ENCODE measurements at places on chromosomes 1 and 21.

DNA sequence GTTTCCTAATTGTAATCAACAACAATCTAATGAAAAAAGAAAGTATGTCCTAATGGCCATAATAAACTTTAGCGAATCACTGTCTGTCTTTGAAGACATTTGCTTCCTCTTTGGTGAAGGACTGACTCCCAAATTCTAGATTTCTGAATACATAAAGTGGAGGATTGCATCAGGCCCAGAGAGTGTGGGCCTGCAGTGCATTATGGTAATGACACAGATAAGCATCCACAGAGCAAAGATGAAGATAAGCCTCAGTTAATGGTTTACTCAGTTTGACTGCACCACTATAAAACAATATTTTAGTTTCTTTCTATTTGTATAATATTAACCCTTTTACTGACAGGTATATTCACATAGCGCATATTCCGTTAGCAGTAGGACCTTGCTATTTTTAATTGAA is 365.5 kb downstream of the KCTD3 start:
- no peak for DNase-seq

DNA sequence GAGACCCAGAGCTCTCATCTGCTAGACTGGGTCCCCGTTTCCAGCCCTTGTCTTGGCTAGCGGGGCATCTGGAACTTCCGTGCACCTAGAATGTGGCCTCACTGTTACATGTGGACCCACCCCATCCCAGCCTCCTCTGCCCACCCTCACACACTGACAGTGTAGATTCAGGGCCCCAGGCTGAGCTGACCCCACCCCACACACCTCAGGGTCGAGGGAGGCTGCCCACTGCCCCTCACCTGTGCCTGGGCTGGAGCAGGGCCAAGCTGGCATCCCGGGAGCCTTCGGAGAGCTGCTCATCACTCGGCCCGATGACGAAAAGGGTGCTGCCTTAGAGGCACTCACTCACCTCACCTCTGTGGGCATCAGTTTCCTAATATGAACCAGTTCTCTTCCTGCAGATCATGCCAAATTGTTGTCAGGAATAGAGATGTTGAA is 11.1 kb downstream of the ACOT11 start:
- no peak for DNase-seq

DNA sequence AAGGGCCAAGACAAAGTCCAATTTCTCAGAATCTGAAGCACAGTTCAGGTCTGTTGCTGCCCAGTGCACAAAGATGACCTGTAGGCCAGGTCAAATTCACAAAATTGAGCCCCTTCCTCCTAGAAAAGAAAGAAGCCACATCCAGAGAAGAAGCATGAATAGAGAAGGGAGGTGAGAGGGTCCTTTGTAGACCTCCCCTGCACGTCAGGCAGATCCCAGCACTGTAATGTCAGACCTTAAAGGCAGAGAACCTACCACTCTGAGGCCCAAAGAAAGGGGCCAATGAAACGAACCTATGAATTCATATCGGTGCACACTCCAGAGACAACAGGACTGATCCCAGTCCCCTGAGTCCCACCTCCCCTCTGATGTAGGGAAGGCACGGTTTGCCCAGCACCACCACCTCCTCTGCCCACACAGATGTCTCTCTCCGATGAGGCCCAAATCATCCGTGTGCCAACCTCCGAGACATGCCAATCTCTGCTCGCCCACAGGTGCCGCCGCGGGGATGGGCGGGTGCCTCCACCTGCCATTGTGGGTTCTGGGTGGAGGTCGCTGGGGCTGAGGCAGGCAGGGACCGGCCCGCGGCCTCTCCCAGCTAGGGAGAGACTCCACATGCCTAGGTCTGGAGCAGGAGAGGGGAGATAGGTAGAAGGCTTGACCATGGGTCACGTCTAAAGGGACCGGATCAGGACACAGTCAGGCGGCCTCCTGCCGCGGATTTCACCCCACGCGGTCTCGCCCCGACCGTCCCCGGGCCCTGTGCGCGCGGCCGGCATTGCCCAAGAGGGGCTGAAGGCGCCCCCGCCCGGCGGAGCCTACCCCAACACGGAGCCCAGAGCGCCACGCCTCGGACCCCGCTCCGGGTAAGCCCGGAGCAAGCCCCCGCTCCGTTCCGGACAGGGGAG is 42.1 kb downstream of the RRAGC start:
- DNase-seq: no peak

GRCh38 chr1:30856260-30856790 is 52.2 kb downstream of the SDC3 start:
- no peak for DNase-seq

DNA sequence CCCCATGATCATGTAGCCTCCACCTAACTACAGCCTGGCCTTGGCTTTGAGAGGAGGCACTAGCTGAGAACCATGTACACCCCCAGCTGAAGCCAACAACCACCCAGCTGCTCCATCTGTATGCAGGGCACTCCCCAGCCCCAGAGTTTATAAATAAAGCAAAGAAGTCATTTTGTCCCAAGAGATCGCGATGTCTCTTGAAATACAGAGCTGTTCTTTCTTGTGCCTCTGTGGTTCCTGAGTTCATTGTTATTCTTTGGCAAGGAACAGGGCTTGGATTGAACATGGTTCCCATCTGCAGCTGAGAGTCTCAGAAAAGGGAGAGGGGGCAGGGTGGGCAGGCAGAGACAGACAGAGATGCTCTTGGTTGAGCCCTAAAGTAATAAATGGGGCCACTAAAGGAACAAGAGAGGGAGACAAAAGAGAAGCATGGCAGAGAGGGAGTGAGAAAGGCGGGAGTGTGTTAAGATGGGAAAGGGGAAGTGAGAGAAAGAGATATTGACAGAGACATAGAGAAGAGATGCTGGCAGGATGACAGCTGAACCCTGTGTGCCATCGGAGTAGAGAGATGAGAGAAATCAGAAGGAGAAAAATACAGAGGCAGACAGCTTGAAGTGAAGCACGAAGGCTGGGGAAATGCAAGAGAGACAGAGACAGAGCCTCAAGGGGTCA is 63.3 kb downstream of the TNR start:
- no peak for DNase-seq

GRCh38 chr1:64038965-64039364 is 164.5 kb upstream of the UBE2U start:
- DNase-seq: no peak

DNA sequence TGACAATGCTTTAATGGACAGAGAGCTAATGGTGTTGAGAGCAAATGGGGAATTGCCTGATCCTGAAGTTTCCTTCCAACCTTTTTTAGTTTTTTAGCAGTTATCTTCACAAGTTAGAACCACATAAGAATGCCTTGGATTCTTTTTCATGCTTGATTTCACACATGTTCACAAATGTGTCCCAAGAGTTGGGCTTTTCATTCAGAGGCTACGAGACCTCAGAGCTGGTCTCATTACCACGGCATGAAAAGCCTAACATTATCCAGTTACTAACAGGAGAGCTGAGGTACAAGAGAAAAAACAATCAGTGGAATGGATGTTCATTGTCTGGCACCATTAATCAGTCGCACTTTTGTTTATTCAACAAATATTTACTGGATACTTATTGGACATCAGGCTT is 340.6 kb downstream of the ZNF326 start:
- no peak for DNase-seq

DNA sequence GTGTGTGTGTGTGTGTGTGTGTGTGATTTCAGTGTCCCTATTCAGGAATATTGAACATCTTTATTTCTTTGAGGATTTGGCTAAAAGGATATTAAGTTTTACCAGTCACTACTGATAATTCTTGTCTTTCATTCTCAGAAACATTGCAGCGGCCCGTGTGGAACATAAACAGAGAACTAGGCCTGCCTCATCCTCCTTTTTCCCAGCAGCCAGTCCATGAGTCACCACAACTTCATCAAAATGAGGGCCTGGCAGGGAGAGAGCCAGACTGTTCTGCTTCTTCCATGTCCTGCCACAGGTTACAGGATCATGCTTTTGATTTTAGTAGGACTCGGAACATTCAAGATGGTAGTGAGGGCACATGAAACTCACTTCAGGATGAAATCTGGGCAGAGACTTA is 50.7 kb downstream of the LRIG2 start:
- no peak for DNase-seq

GRCh38 chr1:43861337-43861736 is 72.3 kb upstream of the ARTN start:
- no peak for DNase-seq

DNA sequence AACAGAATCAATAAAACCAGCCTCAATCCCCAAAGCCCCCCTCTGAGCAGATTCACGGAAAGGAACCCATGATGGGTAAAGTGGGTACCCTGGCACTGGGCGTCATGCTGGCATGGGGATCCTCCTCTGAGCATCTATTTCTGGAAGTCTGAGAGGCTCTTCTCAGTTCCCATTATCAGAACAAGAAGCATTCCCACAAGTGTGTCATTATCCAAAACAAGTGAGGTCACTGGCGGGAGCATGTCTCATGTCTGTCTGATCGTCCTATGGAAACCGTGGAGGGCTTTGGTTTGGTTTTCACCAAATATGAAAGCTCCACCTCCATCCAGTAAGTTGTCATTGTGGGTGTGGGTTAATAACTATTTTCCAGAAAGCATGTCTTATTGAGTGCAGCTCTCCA is 70.7 kb downstream of the PGM1 start:
- DNase-seq: no peak

DNA sequence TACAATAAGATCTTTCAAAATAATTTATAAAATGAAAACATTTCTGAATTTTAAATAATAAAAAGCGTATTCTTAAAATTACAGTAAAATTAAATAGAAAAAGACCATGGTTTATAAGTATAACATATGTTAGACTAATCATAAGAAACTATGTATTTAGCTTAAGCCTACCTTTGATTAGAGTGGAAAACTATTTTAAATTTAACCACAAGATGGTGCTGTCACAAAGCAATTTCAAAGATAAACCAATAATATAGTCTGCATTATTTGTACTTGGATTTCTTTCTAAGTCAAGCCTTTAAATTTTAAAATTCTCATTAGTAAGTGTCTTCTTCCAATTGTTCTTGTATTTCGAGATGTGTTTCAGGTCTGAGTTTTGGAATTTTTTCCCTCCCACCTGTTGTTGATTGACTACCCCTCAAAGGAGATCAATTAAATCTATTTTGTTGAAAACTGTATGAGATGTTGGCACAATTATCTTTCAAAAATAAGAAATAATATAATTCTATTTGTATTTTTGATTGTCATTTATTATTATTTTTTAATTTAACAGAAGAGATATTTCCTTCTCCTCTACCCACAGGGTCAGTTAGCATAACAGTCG is 459.8 kb downstream of the KCNT2 start:
- DNase-seq: no peak

DNA sequence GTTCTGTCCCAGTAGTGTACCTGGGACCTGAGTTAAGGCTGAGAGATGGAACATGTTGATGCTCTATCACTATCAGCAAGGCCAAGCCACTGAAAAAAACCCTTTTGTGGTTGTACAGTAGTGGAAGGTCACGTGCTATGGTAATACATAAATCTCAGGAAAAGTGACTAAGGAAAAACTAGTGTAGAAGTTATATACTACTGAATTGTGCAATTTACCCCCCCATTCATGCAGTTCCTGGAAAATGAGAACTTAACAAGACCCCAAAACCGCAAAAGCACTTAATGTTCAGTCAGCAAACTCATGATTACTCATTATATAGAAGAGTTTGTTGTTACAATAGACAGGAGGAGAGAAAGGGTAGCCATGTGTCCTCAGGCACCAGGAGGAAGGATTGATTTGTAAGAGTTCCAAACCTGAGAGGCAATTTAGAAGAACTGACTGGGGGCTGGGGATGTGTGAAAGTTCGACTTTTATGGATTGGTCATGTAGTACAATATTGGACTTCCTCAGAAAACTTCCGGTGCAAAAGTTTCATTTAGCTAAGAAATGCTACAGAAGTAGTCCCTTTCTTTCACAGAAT is 91.6 kb downstream of the RGL1 start:
- no peak for DNase-seq

GRCh38 chr1:198754670-198755069 is 115.8 kb downstream of the PTPRC start:
- DNase-seq: no peak
